ENCODE measurements at places on chromosomes 16 and 17. TPM values are rescaled to one million over a fixed set of nuclear protein-coding genes. Genes with fewer than 3 reads are reported as not detected.

DNA sequence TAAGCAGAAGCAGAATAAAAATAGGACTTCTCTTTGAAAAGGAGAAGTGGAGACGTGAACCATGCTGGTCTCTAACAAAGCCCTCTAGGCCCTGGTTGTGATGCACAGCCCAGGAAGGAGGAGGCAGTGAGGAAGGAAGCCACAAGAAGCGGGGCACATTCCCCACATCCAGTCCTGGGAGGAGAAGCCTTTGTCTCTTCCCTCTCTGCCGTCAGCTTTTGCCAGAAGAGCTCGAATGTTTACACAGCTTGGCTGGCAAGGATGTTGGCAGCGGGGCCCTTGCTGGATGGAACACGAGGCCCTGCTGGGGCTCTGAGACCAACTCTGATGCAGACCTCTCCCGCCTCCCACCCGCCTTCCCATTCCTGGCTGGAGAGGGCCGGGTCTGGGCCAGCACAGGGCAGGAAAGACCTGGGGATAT, 91.3 kb downstream of the MAF start:
- peak; percentile 8 for DNase-seq

GRCh38 chr16:1981398-1981836, at the start of gene NOXO1:
TSS of gene NOXO1 (minus strand) at chr16:1981469. CDS start at chr16:1981179, 290 bp downstream.
- DNase-seq: peak; percentile 81

Gene TNFRSF13B
- 0.38 TPM for total RNA-seq

- no peak for DNase-seq
These were observed 14.0 kb upstream of the TEX2 start for GRCh38 chr17:64276961-64277505.

DNA sequence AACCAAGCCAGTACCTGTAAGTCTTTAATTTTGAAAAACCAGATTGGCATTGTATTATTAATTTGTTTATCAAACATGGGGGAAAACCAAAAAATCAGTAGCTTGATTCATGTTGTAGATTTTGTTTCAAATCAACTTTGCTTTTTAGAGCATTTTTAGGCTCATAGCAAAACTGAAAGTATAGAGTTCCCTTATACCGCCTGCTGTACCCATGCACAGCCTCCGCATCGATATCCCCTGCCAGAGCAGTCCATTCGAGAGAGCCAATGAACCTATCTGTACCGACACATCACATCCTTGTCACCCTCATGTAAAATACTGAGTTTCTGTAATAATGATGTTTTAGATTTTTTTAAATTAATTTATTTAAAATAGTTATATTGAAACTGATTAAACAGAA, 16.2 kb upstream of the MRC2 start:
- DNase-seq: no peak

DNA sequence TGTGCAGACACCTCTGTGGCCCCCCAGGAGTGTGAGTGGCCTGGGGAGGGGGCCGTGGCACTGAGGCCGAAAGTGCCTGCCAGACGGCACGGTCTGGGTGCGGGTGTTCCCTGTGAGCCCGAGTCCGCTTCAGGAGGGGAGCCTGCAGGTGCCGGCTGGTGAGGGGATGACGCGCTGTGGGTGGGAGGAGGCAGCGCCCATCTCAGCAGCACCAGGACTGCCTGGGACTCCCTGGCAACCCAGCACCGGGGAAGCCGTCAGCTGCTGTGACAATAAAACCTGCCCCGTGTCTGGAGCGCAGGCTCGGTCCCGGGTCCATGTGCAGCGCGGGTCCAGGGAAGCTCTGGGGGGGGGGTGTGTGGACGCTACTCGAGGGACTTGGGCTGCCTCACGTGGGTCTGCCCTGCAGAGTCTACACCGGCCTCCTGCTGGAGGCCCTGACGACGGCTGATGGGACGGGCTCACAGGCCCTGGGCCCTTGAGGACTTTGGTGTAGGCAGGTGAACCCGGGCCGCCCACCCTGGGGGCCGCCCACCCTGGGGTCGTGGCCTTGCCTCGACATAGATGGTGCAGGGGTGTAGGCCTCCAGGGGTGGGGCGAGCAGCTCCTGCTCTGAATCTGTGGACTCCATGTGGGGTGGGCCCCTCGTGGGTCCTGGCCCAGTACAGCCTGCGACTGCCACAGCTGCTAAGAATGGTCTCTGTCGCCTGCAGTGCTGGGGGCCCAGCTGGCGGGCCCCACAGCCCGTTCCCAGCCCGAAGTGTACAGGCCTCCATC, 5.9 kb upstream of the RAB40C start:
- no peak for DNase-seq

GRCh38 chr16:65548470-65548869, 426.6 kb upstream of the CDH11 start:
- DNase-seq: no peak

- DNase-seq: no peak
These were observed 10.0 kb downstream of the MMP15 start for GRCh38 chr16:58035356-58036170.

- DNase-seq: no peak
These were observed 34.9 kb upstream of the GSG1L start for GRCh38 chr16:28098171-28098958.

DNA sequence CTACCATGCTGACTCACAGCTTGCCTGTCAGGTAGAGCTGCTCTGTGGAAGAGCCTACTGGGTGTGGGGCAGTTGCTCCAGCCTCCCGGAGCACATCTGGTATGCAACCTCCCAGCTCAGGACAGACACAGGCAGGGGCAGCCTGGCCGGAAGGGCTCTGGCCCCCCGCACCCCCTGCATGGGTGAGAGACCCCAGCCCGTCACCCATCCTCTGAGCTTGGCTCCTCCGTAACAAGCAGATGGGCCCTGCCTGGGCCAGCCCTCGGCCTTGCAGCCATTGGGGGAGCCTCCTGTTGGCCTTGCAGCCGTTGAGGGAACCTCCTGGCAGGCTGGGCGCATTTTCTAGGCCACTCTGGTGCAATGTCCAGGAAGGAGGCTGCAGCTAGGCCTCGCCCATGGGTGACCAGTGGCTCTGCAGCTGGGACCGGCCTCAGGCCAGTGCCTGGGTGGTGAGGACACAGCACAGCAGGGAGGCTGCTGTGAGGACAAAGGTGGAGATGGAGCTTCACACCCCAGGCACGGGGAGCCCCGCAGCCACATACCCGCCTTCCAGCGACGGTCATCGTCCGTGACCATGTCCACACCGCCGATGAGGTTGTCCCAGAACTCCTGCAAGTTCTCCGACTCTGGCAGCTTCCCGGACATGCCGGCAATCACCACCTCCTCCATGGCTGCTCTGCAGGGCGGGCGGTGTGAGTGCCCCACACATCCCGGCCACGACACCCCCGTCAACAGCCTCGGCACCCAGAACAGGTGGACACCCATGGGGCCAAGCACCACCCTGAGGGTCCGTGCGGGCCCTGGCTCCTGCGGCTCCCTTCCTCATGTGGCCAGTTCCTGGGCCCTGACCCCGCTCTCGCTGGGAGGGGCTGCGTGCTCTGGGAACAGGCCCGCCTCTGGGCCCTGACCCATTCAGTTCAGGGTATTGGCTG, 2.0 kb downstream of the FASN start:
- DNase-seq: no peak

DNA sequence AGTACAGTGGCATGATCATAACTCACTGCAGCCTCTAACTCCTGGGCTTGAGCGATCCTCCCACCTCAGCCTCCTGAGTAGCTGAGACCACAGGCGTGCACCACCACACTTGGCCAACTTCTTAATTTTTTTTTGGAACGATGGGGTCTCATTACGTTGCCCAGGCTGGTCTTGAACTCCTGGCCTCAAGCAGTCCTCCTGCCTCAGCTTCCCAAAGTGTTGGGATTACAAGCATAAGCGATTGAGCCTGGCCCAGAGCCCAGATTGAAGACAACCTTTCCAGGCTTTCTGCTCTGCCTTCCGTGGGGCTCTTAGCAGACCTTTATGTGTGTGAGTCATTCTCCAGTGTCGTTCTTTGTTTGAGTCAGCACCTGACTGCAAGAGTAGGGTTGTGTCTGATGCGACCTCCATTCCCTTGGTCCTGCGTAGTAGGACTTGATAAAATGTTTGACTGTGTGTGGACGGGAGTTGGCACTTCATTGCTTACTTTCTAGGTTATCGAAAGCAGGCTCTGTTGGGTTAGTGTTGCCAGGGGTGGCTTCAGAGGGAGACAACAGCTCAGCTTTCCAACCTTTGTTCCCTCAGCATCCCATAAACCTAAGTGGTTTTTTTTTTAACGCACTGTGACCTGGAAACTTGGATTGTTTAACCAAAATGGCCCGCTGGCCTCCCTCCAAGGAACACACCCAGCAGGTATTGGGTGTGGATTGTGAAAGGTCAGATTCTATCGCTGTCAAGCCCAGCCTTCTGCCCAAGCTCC, 26.4 kb downstream of the EEF2K start:
- DNase-seq: peak; percentile 95

Gene TTC19
- 41.9 TPM for total RNA-seq

DNA sequence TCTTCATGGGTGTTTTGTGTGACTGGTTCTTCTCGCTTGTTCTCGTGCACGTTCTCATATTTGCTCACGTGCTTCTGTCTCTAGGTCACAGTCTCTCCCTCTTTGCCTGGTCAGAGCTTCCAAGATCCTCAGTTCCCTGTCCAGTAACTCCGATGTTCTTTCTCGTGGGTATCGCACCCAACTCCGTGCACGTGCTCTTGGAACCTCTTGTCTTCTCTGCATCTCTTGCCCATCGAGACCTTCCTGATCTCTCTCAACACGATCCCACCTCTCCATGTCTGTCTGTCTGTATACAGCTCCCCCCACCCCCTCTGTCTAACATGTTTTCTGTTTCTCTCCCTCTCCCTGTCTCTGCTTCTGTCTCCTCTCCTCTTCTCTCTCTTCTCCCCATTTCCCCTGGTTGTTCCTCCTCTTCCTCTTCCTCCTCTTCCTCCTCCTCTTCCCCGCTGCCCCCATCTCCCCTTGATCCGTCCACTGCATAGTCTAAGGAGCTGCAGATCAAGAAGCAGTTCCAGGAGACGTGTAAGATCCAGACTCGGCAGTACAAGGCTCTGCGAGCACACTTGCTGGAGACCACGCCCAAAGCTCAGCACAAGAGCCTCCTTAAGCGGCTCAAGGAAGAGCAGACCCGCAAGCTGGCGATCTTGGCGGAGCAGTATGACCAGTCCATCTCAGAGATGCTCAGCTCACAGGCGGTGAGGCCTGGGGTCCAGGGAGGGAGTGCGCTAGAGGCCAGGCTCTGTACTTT, 6.1 kb downstream of the HIRIP3 start:
- DNase-seq: peak; percentile 41

DNA sequence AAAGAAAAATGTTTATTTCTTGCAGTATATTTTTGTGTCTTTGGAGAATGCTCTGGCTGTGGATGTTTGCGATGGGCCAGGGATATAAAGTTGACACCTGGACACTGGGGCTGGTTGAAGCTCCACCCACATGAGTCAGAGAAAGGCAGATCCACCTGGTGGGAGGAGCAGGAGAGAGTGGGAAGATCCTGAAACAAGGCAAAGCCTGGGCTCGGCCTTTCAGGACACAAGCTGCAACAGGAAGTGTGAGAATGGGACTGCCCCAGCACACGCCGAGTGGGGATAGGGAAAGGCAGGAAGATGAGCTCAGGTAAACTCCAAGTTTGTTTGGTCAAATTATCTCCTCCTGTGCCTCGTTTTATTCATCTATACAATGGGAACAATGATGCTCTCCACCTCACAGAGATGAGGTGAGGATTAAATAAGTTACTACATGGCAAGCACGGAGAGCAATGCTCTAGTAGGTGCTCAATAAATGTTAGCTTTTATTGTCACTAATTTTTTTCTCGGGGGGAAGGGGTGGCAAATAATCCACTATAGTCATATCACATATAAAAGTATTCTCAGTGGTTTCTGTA, 21.4 kb upstream of the PITPNM3 start:
- DNase-seq: peak; percentile 67

DNA sequence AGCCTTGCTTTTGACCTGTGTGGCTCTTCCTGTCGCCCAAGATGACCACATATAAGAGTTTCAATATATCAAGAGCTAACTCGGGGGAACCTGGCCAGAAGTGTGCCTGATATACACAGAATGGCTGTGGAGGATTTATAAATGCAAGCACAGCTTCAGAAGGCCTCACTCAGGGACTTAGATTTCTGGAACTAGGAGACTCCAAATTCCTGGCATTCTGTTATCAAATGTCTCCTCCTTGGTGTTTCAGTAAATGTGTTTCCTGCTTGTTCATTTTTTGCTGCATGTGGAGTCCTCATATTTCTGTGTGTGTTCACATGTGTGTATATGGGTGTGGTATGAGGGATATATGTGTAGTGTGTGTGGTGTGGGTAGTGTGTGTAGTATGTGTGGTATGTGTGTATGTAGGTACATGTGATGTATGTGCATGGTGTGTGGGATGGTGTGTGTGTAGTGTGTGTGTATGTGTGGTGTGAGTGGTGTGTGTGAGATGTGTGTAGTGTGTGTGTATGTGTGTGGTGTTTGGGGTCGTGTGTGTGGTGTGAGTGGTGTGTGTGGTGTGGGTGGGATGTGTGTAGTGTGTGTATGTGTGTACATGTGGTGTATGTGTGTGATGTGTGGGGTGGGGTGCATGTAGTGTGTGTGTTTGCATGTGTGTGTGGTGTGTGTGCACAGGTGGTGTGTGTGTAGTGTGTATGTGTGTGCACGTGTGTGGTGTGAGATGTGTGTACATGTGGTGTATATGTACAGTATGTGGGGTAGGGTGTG, 981 bp upstream of the CD300H start:
- DNase-seq: no peak

GRCh38 chr17:8685381-8685780, 54.9 kb upstream of the MYH10 start:
- no peak for DNase-seq

Gene CCL17
- total RNA-seq: not detected

DNA sequence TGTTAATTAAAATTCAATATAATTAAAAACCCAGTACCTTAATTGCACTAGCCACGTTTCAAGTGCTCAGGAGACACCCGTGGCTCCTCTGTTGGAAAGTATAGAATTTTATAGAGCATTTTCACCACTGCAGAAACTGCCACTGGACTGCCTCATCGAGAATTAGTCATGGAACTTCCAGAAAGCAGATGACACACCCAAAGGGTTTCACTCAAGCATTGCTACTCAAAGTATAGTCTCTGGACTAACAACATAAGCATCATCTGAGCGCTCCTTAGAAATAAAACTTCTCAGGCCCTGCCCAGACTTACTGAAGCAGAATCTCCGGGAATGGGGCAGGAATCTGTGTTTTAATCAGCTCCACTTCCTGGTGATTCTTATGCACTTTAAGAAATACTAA, 63.5 kb upstream of the GPR139 start:
- DNase-seq: no peak

DNA sequence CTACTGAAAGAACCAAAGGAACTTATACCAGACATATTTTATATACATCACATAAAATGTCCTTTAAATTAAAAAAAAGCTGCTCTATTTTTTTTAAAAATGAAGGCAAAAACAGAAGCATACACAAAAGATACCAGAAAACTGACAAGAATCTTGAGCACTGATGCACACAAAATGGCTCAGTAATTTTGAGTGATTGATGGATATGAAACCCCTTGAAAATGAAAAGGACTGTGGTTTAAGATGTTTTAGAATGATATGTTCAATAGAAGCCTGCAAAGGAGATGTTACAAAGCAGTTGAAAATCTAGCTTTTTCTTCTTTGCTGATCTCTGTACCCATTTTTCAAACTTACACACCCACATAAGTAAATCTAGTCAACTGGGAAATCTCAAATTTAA, 2.7 kb downstream of the C16orf87 start:
- no peak for DNase-seq

GRCh38 chr17:76106703-76107102, 3.1 kb upstream of the EXOC7 start:
- DNase-seq: no peak

Gene RCVRN
- total RNA-seq: not detected

Gene RHBDF2
- total RNA-seq: 20.8 TPM

Measured in mucosa of descending colon (tissue), 3 donors.